ENCODE measurements at places on chromosomes 6 and 20.
A peak's percentile ranks its signal among the peaks of the same experiment; 100 is the strongest.

DNA sequence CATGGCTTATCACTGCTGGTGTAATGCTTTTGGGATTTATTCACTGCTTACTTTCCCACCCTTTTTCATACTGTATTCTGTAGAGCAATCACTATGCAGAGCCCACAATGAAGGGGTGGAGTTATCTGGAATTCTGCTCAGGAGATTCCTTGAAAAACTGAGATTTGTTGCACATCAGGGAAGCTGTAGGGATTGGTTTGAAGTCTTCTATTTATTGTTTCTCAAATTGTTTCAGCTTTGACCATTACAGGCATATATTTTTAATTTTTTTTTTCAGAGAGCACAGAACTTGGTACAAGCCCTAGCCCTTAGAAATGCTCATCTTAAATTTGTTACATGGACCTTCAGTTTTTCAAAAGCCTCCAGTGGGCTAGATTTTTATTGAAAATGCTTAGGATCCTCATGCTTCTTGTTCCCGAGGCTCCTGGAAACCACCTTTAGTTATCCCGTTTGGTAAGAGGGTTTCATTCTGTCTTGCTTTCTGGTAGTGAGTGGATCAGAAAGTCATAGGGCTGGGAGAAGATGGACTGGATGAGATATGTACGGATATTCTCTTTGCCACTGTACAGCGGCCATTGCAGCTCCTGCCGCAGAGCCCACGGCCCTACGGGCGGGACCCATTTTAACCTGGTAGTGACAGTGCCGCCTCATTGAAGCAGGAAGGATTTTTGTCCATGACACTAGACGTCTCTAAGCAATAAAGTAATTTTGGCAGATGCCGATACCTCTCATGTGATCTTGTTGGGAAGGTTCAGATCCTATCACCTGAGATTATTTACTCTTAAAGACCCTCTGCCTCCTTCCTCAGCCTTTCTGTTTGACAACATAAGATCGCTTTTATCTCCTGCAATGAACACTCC is 45.3 kb upstream of the ZNF184 start:
- peak; percentile 22 for DNase-seq

- DNase-seq, result no peak
Observed at GRCh38 chr20:32780278-32780677, 18.1 kb downstream of the DNMT3B start.

GRCh38 chr6:52566853-52567279 is 10.0 kb downstream of the TRAM2 start:
- no peak for DNase-seq

DNA sequence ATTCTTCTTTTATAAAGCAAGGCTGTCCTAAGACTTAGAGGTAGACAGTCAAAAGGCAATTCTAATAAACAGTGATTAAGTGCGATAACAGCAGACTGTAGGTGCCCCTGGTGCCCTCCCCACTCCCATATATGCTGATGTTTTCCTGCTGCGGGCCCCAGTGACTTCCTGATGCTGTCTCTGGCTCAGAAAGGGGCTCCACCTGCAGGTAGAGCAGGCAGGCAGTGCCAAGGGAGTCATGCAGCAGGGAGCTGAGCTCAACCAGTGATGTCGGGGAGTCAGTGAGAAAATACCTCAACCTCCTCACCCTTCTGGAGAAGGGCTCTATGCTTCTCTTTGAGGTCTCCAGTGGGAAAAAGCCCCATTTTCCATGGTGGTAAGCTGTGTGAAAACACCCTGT is 126.7 kb upstream of the SSTR4 start:
- no peak for DNase-seq

GRCh38 chr20:61875221-61875885 is 190.3 kb downstream of the TAF4 start:
- DNase-seq, result no peak

DNA sequence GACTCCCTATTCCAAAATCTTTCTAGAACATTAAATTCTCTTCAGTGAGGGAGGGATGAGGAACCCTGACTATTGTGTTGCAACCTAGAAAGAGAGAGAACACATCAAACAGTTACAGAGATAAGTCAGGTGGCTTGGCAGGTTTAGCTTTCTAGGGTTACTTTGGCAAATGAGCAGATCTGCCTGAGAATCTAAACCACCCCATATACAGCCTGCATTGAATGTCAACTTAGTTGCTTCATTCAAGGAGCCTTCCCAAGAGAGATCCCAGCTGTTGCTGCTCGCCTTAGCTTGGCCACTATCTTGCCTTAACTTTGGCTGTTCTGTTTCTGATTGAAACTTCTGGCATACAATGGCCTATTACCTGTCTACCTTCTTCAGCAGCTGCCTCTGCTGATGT is 74.7 kb upstream of the TCF21 start:
- DNase-seq, result no peak

DNA sequence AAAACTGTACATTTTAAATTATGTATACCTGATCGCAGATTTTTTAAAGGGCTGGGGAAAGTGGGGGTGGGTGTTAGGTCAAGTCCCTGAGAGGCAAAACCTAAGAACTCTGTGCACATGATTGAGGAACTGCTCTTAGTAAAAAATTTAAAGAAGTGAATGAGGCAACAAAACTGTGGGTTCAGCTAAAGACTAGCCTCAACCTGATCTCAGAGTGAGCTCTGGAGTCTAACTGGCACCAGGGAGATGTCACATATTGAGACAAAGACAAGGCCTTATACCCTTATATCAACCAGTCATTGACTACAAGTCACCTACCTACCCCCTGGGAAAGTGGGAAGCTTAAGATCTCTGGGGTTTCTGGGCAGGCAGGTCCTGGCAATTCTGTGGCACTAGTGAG is 27.4 kb upstream of the RUNX2 start:
- no peak for DNase-seq

DNA sequence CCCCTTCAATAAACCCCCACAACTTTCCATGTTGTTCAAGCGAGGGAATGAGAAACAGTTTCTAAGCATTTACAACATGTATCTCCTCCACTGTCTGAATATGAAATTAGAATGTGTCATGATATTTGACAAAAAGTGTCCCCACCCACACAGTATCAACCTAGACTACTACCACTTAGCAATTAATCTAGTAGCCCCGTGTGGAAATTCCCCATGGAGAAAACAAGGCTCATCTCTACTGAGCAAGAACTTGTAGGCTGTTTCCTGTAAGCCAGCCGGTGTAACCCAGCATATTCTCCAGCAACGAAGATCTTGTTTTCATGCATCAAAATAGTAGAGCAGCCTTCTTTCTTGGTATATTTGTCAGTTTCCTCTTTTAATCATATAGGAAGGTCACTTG is 115.0 kb downstream of the IRF4 start:
- no peak for DNase-seq

DNA sequence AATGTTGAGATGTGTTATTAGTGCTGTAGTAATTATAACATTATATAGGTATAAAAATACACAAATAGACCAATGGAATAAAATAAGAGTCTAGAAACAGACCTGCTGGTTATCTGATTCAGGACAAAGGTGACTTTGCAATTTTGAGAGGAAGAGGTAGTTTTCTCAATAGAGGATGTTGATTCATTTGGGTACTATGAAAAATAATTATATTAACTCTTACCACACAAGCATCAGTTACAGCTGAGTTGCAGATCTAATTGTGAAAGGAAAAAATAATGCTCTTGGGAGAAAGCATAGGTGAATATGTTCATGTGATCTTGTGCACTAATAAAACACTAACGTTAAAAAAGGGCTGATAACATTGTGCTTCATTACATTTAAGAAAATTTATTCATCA is 103.0 kb downstream of the BCKDHB start:
- DNase-seq, result no peak

- no peak for DNase-seq
Observed at GRCh38 chr6:6376845-6377244, 56.4 kb upstream of the F13A1 start.

DNA sequence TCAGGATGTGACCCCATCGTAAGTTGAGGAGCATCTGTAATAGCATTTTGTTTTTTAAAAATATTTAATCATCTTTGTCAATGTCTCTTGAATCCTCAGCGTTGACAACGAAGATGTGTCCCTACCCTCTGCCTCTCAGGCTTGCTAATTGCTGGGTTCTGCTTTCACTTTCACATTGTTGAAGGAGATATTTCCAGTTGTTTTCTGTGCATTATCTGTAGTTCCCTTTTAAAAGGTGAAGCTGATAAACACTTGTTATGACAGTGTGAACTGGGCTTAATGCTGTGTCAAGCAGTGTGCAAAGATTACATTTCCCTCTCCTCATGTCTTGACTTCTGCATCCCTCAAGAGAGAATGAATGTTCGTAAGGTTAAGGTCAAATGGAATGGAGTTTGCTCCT is 54.9 kb downstream of the CSE1L start:
- DNase-seq, result peak; percentile 42

- DNase-seq, result no peak
Observed at GRCh38 chr6:158717341-158718330, 67.8 kb downstream of the SYTL3 start.

DNA sequence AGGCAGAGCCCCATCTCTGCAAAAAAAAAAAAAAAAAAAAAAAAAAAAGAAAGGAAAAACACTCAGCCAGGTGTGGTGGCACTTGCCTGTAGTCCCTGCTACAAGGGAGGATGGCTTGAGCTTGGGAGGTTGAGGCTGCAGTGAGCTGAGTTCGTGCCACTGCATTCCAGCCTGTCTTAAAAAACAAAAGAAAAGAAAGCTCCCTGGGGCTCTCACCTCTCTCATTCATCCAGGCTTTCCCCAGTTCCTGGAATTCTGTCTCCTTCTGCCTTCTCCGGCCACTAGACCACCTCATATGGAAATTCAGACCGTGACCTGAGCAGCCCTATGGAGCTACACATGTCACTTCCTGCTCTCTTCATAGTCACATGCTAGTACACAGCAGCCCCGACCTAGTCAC is 101.1 kb upstream of the TAB2 start:
- no peak for DNase-seq

DNA sequence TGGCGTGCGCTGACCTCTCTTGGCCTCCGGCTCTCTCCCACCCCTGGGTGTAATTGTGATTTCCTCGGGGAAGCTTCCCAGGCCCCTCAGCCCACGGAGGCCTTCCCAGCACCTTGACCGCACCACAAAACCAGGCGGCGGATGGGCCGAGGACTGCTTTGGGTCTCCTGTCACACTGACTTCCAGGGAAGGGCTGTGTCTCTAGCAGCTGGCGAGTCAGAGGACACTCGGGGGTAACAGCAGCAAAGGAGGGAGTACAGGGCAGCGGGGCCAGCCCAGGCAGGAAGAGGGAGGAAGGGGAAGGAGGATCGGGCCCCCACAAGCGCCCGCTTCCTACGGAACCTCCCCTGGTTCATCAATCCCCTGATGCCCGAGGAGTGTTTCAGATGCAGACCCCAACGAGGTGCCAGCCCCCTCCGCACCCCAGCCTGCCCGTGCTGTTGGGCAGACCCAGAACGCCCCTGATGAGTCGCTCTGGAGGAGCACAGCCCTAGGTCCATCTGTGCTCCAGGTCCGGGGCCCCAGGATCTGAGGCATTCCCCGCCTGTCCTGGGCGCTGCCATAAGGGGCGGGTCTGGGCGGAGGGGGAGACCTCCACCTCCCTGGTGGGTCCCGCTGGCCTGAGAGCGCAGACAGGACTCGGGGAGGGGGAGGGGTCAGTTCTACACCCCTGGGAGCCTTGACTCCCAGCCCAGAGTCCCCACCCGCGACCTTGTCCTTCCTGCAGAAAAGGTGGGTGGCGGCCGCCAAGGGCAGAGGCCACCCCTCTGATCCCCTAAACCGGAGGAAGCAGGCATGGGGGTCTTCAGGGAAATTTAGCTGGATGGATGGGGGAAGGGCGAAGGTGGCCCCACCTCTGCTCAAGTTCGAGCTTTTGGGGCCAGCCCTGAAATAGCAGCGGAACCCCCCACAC is 956 bp downstream of the CHRNA4 start:
- no peak for DNase-seq

DNA sequence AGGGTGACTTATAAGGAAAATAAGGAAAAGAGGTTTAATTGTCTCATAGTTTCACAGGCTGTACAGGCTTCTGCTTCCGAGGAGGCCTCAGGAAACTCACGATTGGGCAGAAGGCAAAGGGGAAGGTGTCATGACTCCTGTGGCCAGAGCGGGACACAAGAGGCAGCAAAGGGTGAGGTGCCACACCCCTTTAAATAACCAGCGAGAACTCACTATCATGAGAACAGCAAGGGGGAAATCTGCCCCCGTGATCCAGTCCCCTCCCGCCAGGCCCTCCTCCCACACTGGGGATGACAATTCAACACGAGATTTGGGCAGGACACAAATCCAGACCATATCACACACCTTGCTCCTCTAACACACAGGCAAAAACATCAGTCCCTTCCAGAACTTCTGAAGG is 254.0 kb downstream of the DLL1 start:
- DNase-seq, result no peak

- DNase-seq, result peak; percentile 78
Observed at GRCh38 chr6:27213544-27214125, 33.9 kb upstream of the PRSS16 start.

- DNase-seq, result no peak
Observed at GRCh38 chr6:40472353-40472752, 114.8 kb downstream of the LRFN2 start.

GRCh38 chr6:11143394-11144371 is 32.2 kb upstream of the ERVFRD-1 start:
- no peak for DNase-seq

GRCh38 chr6:4220558-4220957 is 85.2 kb upstream of the ECI2 start:
- DNase-seq, result no peak

- no peak for DNase-seq
Observed at GRCh38 chr6:20879526-20879925, 345.3 kb downstream of the CDKAL1 start.

DNA sequence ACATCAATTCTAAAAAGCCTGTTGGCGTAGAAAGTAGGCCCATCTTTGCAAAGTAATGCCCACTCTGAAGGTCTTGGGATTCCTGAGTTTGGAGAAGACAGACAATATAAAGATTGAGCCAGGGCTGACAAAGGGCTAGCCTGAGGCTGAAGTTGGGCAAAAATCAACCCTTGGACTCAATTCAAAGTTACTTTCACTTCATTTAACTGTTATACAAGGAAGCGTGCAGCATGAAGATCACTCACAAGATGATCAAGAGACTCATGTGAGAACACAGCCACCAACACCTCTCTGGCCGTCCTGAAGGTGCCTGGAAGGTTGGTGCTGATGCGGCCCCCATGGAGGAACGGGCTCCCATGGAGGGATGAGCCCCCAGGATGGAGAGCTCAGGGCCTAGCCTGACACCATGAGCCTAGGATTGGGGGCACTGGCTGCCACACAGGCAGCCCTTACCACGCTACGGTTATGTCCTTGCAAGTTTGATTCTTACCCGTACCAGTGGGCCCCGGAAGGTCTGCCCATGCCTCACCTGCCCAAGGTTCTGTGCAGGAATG is 26.6 kb downstream of the FOXC1 start:
- DNase-seq, result no peak

- no peak for DNase-seq
Observed at GRCh38 chr6:140782941-140783340, 1349.8 kb upstream of the GJE1 start.
